AG09319 (cell line): ENCODE measurements at places on chromosomes 7 and 10.

GRCh38 chr10:57014758-57015157 is 653.7 kb upstream of the ZWINT start:
- DNase-seq: no peak

- peak; percentile 91 for DNase-seq
Measured at GRCh38 chr10:33334805-33335550, 511 bp upstream of the NRP1 start.

DNA sequence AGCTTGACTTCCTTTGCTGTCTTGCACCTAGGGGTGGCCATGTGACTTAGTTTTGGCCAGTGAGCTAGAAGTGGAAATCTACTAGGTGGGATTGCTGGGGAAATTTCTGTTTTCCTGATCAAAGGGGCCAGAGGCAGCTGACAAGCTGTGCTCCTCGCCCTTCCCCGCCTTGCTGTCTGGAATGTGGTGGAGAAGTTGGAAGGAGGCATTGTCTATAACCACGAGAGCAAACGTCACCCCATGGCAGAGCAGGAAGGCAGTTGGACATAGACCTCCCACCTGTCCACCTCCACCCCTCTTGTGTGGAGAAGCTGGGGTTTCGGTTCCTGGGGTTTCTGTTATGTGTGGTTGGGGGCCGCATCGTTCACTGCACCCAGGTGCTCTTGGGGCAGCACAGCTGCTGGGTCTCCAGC is 7.3 kb downstream of the SFRP5 start:
- DNase-seq: no peak

DNA sequence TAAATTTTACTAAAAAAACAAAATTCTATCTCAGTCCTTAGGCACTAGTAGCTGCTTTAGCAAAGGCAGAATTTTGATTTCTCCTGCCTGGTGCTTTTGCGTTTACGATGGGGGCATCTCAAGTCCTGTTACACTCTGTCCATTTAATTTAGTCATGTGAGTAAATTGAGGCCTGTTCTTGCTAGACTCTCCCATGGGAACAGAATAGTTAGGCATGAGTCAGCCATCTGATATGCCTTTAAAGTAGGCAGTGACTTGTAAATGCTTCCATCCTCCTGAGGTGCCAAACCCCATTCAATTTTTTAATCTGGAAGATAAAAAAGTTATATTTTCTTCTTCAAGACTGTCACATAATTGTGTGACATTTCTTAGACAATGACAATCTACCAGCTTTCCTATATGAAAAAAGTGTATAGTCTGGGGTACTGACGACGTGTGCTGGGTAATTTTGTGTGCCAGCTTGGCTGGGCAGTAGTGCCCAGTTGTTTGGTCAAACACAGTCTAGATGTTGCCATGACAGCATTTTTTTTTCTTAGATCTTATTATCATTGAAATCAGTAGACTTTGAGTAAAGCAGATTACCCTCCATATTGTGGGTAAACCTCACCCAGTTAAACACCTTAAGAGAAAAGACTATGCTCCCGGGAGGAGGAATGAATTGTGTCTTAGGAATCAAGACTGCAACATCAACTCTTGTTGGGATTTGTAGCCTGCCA is 603.4 kb downstream of the SORCS1 start:
- DNase-seq: no peak

GRCh38 chr7:57362868-57363267 is 87.1 kb upstream of the ZNF716 start:
- DNase-seq: no peak

DNA sequence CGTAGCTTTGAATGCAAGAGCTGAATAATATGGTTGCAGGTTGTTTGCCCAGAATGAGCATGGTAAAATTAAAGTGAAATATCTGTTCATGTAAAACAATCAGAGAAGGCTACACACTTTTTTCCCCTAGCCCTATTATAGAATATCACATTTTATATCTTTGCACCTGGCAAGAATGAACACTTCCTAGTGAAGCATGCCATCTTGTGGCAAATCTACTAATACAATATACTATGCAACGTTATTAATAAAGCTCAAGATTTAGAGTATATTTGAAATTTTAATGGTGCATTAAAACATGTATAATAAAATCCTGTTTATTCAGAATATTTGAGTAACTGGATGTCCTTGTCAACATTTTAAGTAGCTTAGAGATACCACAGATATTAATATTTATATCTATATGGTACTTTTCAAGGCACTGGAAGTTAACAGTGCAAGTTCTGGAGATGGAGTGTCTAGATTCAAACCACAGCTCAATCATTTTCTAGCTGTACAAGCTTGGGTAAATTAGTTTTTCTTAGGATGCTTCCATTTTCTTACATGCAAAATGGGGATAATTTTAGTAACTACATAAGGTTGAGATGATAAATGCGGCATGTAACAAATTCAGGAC is 643.1 kb upstream of the SEMA3D start:
- peak; percentile 4 for DNase-seq

- no peak for DNase-seq
Measured at GRCh38 chr10:43440463-43441134, 3.7 kb downstream of the ZNF487 start.

- DNase-seq: no peak
Measured at GRCh38 chr10:1229116-1229515, 172.9 kb downstream of the WDR37 start.

GRCh38 chr7:130425796-130426195 is 15.0 kb downstream of the CEP41 start:
- no peak for DNase-seq

DNA sequence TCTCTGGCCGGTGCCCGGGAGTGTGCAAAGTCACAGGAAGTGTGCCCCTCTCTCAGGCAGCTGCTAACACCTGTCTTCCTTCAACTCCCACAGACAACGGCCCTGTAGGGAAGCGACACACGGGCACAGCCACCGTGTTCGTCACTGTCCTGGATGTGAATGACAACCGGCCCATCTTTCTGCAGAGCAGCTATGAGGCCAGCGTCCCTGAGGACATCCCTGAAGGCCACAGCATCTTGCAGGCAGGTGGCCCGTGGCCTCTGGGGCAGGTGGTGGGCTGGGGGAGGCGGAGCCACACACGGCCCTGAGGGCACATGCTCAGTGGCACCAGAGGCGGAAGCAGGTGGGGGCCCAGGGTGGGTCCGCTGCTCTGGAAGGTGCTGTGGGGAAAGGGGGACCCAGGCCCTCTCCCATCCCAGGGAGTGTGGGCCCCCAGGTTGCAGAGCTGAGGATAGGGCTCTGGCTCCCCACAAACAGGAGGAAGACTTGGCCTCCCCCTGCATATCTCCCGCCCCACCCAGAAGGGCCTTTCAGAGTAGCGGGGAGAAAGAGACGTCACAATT is 6.9 kb downstream of the C10orf105 start:
- DNase-seq: no peak

DNA sequence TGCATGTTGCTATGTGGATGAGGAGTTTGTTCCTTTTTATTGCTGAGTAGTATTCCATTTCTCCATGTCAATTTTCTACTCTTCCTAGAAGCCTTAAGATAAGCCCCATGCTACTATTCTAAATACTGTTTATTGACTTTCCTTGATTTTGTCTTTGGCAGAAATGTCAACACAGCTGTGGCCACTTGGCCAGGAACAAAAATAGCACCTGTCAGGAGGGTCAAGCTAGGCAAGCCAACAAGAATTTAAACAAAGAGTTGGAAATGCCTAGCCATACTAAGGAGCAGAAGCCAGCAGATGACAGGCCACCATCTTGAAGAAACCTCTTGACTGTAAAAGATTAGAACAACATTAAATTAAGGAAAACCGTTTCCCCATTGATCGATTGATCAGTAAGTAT is 34.7 kb downstream of the JAZF1 start:
- DNase-seq: no peak

DNA sequence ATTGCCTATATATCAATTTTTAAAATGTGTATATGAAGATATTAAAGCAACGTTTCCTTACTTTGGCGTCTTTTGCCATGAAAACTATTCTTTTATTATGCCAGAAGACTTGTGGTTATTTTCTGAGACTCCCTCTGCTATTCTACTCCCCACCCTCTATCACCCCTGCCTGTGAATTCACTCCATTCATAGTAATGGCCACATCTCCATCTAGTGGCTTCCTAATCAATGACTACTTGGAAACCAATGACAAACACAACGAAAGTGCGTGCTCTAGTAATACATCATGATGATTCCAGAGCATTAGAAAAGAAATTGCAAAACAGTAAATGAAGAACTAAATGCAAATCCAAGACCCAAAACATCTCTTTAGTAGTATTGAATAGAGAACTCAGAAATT is 186.7 kb upstream of the HGF start:
- DNase-seq: peak; percentile 16

DNA sequence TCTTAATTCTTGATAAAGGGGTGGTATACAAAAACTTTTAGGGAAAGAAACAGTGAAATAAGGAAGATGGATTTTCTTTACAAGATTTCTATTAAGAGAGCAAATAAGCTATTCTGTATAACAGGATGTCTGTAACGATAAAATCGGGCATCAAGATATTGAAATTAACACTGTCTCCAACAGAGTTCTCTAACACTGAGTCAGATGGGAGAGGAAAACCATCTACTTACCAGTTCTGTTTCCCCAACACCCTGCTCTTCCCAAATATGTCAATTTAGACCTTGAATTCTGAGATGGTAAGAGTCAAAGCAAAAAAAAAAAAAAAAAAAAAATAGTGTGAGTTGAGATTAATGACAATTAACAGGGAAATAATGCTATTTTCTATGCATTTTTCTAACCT is 23.0 kb downstream of the SMURF1 start:
- no peak for DNase-seq

DNA sequence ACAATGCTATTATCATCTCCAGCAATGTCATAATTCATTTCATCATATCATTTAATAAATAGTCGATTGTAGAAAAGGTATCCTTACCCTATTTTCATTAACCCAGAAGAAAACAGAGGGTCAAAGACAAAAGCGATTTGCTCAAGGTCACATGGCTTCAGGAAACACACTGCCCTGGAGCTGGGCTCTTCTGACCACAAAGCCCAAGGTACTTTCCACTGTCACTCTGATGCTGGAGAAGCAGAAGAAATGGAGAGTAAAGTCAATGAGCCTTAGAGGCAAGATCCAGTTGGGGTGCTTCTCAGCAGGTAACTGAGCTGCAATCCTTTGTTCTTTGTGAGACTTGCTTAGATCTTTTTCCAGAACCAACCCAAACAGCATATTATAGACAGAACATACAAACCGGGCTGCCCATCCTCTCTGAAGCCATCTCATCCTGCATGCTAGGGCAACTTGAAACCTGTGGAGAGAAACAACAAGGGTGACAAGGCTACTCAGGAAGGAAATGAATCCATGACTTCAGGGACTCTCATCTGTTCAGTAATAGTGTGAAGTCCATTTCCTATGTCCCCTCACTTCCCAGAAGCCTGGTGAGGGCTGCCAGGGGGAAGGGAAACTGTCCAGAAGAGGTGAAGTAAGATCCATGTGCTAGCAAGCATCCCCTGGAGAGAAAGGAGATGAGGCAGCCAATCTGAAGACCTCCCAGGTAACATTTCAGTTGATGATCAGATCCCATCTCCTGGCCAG is 148.6 kb upstream of the SVIL start:
- no peak for DNase-seq

GRCh38 chr7:32536585-32536984 is 41.3 kb downstream of the AVL9 start:
- peak; percentile 0 for DNase-seq

DNA sequence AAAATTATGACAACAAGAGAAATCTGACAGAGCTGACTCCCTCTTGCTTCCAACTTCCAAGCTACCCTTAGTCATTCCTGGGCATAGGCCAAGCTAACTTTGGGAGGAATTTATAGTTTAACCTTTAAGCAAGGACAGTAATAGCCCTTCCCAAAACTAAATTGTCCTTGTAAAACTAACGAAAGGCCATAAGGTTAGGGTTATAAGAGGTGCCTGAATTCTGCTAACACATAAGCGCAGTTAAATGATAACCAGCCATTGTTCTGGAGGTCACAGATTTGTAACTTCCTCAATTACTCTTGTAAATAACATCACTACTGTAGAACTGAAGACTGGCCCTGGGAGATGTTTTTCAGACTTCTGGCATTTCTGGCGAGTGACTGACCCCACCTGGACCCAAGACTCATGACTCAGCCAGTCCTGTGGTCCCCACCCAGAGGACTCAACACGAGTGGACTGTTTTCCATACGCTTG is 481.2 kb downstream of the KCNMA1 start:
- DNase-seq: no peak

- no peak for DNase-seq
Measured at GRCh38 chr10:93152136-93152535, 78.4 kb downstream of the CYP26A1 start.

GRCh38 chr7:150333659-150334058 is 7.8 kb downstream of the RARRES2 start:
- no peak for DNase-seq
